ENCODE measurements at places on chromosomes 6 and 20. TPM values are rescaled to one million over a fixed set of nuclear protein-coding genes. Genes with fewer than 3 reads are reported as not detected.
A peak's percentile ranks its signal among the peaks of the same experiment; 100 is the strongest.

The PGC gene
- 3.2 TPM for total RNA-seq

The RBBP8NL gene
- 4.0 TPM for total RNA-seq

GRCh38 chr20:38559764-38560163 is 21.2 kb upstream of the ADIG start:
- no peaks in the 10 kb centered on the region for H3K4me1 ChIP-seq
- no peaks in the 10 kb centered on the region for H3K27me3 ChIP-seq
- DNase-seq, result no peak
- no peaks in the 10 kb centered on the region for H3K36me3 ChIP-seq
- no peak overlapping the region for H3K4me3 ChIP-seq

The NUP153 gene
- total RNA-seq, result 38.3 TPM

DNA sequence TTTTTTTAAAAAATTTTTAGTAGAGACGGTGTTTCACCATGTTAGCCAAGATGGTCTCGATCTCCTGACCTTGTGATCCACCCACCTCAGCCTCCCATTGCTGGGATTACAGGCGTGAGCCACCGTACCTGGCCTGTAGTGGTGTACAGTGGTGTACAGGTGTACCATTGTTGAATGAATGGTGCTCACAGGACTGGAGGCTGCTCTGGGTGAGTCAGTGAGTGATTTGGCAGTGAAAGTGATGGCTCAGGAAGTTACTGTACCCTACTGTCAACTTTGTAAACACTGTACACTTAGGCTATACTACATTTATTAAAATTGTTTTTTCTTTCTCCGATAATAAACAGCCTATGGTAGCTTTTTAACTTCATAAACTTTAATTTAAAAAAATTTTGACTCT is 122.8 kb upstream of the EEF1E1 start:
- no peak for DNase-seq
- H3K4me3 ChIP-seq, result no peak overlapping the region
- no peaks in the 10 kb centered on the region for H3K4me1 ChIP-seq
- H3K27ac ChIP-seq, result no peak overlapping the region
- no peaks in the 10 kb centered on the region for H3K27me3 ChIP-seq
- H3K36me3 ChIP-seq, result no peaks in the 10 kb centered on the region

- no peaks in the 10 kb centered on the region for H3K36me3 ChIP-seq
- no peak for DNase-seq
- H3K27me3 ChIP-seq, result no peaks in the 10 kb centered on the region
- no peaks in the 10 kb centered on the region for H3K4me1 ChIP-seq
- no peak overlapping the region for H3K27ac ChIP-seq
Observed at GRCh38 chr6:107877968-107878367, 53.9 kb upstream of the SCML4 start.

DNA sequence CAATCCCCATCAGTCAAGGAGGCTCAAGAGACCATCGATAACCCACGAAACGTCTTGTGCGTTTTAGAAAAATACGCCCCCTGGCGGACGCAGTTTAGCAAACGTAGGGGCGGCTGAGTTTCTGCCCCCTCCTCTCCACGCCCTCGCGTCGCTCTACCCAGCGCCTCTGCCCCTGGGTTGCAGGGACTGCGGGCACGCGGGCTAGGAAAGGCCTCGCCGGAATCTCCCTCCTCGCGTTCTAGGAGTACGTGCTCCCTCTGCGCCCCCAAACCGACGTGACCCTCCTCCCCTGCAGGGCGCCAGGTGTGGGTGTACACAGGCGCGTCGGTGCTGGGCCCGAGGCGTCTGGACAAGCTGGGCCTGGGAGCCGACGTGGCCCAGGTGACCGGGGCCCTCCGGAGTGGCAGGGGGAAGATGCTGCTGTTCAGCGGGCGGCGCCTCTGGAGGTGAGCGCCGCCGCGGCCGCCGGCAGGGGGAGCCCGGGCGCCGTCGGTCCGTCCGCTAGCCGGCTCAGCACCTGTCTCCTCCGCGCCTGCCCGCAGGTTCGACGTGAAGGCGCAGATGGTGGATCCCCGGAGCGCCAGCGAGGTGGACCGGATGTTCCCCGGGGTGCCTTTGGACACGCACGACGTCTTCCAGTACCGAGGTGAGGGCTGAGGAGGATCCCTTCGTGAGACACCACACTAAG is 5.3 kb downstream of the MMP9 start:
- DNase-seq, result no peak
- H3K4me1 ChIP-seq, result no peaks in the 10 kb centered on the region
- no peaks in the 10 kb centered on the region for H3K36me3 ChIP-seq
- no peak overlapping the region for H3K27ac ChIP-seq

GRCh38 chr20:10824750-10825500 is 151.1 kb upstream of the JAG1 start:
- no peak overlapping the region for H3K4me3 ChIP-seq
- H3K4me1 ChIP-seq, result no peaks in the 10 kb centered on the region
- DNase-seq, result no peak
- no peaks in the 10 kb centered on the region for H3K27me3 ChIP-seq

- no peaks in the 10 kb centered on the region for H3K27me3 ChIP-seq
- no peak for DNase-seq
- no peak overlapping the region for H3K27ac ChIP-seq
Observed at GRCh38 chr6:158756977-158757752, 62.0 kb downstream of the EZR start.

- H3K27me3 ChIP-seq, result no peaks in the 10 kb centered on the region
- DNase-seq, result no peak
- no peak overlapping the region for H3K4me3 ChIP-seq
- no peaks in the 10 kb centered on the region for H3K36me3 ChIP-seq
- no peaks in the 10 kb centered on the region for H3K4me1 ChIP-seq
- H3K27ac ChIP-seq, result no peak overlapping the region
Observed at GRCh38 chr20:14622796-14623195, 285.4 kb upstream of the FLRT3 start.

The FAM217A gene
- not detected for total RNA-seq

- no peaks in the 10 kb centered on the region for H3K4me1 ChIP-seq
- H3K27ac ChIP-seq, result no peak overlapping the region
- H3K4me3 ChIP-seq, result no peak overlapping the region
- no peaks in the 10 kb centered on the region for H3K27me3 ChIP-seq
- H3K36me3 ChIP-seq, result no peaks in the 10 kb centered on the region
- DNase-seq, result no peak
Observed at GRCh38 chr20:3116341-3116740, 31.8 kb upstream of the AVP start.

GRCh38 chr20:15440049-15440820 is 1102.8 kb upstream of the FLRT3 start:
- H3K27ac ChIP-seq, result no peak overlapping the region
- no peak for DNase-seq
- no peak overlapping the region for H3K4me3 ChIP-seq
- H3K27me3 ChIP-seq, result no peaks in the 10 kb centered on the region
- H3K36me3 ChIP-seq, result no peaks in the 10 kb centered on the region

The C6orf58 gene
- 0.66 TPM for total RNA-seq

The HMGCLL1 gene
- 3.7 TPM for total RNA-seq

DNA sequence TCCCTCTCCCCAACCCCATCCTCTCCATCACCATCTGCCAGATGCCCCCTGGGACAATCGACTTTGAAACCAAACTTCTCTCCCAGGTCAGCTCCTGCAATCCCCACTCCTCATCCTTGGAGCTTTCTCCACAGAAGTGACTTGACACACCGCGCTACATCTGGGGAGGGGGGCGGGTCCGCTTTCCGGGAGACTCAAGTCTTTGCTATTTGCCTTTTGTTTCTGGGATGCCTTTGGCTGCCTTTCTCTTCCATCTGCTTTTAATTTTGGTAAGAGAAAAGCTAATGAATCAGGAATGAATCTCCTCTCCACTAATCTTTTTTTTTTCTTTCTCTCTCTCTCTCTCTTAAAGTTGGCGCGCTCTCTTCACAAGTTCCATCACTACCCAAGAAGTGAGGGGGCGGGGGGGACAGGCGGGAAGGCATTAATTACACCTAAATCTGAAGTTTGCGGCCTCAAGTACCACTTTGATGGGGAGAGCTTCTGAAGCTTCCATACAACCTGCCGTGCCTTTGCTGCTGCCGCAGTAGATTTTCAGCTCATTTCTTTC is 664 bp upstream of the TPBG start:
- H3K4me1 ChIP-seq, result no peaks in the 10 kb centered on the region
- H3K27ac ChIP-seq, result peak overlapping the region; percentile 94
- no peaks in the 10 kb centered on the region for H3K36me3 ChIP-seq
- peak overlapping the region; percentile 85 for H3K4me3 ChIP-seq

DNA sequence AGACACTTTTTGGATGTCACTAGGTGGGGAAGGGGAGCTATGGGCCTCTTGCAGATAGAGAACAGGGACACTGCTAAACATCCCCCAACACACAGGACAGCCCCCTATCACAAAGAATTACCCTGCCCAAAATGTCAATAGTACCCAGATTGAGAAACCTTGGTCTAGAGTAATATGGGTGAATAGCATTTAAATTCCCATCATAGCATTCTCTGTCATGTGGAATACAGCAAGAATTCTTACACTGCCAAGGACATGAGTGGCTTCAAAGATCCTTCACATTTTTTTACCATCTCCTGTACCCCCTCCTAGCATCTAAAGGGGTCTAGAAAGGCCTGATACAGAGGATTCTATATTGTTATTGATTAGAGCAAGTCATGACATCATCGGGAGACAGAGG is 83.1 kb upstream of the SSTR4 start:
- H3K27ac ChIP-seq, result no peak overlapping the region
- H3K36me3 ChIP-seq, result no peaks in the 10 kb centered on the region
- H3K27me3 ChIP-seq, result no peaks in the 10 kb centered on the region
- H3K4me1 ChIP-seq, result no peaks in the 10 kb centered on the region
- no peak for DNase-seq

The PKIG gene
- total RNA-seq, result 59.9 TPM

GRCh38 chr20:7841291-7841970 is 98.8 kb downstream of the HAO1 start:
- no peaks in the 10 kb centered on the region for H3K36me3 ChIP-seq
- no peak for DNase-seq
- no peaks in the 10 kb centered on the region for H3K27me3 ChIP-seq
- H3K4me1 ChIP-seq, result no peaks in the 10 kb centered on the region
- no peak overlapping the region for H3K27ac ChIP-seq

DNA sequence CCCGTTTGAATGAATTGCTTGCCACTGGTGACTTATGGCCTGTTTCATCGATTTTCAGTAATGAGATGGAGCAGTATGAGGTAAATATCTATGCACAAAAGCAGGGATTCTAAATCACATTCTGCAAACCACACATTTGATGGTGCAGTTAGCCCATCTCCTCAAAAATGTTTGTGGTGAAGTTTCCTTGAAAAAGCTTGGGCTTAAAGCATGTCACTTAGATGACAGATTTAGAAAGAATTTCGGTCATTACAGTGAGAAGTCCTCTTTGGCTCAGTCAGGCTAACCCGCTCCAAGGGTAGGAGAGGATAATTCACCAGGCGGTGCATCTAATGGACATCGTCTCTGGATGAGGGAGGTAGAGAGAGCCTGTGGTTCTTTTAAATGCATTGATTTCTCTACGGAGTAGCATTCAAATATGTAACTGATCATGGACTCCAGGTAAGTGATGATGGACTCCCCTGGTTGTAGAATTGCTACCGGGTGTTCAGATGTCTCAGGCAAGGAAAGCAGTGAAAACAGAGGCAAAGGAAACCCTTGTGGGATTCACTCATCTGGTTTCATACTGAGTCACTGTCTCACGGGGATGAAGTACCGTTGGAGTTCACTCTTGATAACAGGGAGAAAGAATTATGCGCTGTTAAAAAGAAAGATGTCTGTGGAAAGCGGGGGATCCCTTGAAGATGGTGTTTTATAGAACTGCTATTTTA is 65.3 kb downstream of the AIG1 start:
- no peak for DNase-seq
- no peaks in the 10 kb centered on the region for H3K27me3 ChIP-seq
- H3K4me3 ChIP-seq, result no peak overlapping the region
- H3K36me3 ChIP-seq, result no peaks in the 10 kb centered on the region
- H3K4me1 ChIP-seq, result no peaks in the 10 kb centered on the region
- no peak overlapping the region for H3K27ac ChIP-seq

DNA sequence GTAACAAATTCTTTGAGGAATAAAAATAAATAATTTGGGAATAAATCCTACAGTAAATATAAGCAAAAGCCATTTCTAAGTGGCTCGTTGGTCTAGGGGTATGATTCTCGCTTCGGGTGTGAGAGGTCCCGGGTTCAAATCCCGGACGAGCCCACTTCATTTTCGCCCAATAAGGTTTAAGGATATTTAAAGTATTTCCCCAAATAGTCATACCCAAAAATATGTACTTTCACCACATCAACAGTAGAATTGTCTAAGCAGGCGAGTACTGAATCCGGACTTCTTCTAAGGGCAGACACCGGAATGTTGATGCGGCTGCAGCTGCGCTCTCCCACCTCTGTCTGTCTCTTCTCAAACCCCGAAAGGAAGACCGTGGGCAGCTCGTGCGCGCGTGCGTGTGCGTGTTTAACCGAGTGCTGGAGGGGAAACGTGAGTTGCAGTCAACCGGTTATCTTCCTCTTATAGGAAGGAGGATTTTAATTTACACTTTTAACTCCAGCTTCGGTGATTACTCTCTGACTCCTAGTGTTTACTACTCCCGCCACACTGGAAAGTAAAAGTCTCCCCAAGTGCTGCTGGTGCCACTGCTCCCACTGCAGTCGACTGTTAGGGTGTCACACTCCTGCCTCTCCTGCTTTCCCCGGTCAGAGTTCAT is 155.7 kb upstream of the PRSS16 start:
- no peaks in the 10 kb centered on the region for H3K4me1 ChIP-seq
- H3K27me3 ChIP-seq, result peaks cover 41% of the 10 kb centered on the region
- H3K4me3 ChIP-seq, result no peak overlapping the region
- no peaks in the 10 kb centered on the region for H3K36me3 ChIP-seq
- no peak overlapping the region for H3K27ac ChIP-seq

DNA sequence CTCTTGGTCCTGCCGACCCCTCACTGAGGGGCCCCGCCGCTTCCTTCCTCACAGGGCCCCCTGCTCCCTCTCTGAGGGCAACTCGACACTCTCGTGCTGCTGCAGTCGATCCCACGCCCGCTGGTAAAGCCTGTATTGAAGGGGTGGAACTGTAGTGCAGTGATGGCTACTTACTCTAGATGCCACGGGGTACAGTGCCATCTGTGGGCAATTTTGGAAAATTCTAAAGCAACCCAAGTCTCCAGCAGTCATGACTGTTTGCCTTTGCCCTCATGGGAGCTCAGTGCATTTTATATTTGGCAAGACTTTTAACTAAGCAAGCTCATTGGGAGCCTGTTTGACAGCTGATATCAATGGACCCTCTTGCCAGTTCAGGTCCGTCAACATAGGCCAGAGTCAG is 6.5 kb upstream of the C6orf136 start:
- H3K27ac ChIP-seq, result no peak overlapping the region
- no peak overlapping the region for H3K4me3 ChIP-seq
- no peaks in the 10 kb centered on the region for H3K4me1 ChIP-seq
- H3K27me3 ChIP-seq, result no peaks in the 10 kb centered on the region

The HAO1 gene
- total RNA-seq, result not detected

DNA sequence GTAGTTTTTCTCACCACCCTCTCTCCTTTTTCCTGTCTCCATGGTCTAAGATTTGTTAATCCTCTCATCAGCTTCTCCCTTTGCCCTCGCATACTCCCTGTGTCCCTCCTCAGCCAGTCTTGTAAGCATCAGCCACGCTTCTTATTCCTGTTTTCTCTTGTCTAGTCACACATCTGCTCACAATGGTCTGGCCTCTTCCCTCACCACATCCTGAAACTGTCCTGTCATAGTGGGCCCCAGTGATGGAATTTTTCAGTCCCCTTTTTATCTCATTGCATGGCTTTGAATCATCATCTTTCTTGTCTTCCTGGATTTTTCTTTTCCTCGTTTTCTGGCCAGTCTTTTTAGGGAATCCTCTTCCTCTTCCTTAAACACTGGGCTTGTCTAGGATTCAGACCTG is 57.2 kb downstream of the GFRA4 start:
- no peaks in the 10 kb centered on the region for H3K27me3 ChIP-seq
- no peak for DNase-seq
- H3K36me3 ChIP-seq, result no peaks in the 10 kb centered on the region

The RNGTT gene
- 9.1 TPM for total RNA-seq

- H3K36me3 ChIP-seq, result no peaks in the 10 kb centered on the region
- peaks cover 7% of the 10 kb centered on the region for H3K4me1 ChIP-seq
- no peak overlapping the region for H3K4me3 ChIP-seq
- H3K27ac ChIP-seq, result peak overlapping the region; percentile 89
- H3K27me3 ChIP-seq, result no peaks in the 10 kb centered on the region
Observed at GRCh38 chr20:56361900-56362299, 3.1 kb downstream of the FAM210B start.

Measured in breast epithelium (tissue), 4 donors.